ENCODE measurements at places on chromosomes 4 and X.

DNA sequence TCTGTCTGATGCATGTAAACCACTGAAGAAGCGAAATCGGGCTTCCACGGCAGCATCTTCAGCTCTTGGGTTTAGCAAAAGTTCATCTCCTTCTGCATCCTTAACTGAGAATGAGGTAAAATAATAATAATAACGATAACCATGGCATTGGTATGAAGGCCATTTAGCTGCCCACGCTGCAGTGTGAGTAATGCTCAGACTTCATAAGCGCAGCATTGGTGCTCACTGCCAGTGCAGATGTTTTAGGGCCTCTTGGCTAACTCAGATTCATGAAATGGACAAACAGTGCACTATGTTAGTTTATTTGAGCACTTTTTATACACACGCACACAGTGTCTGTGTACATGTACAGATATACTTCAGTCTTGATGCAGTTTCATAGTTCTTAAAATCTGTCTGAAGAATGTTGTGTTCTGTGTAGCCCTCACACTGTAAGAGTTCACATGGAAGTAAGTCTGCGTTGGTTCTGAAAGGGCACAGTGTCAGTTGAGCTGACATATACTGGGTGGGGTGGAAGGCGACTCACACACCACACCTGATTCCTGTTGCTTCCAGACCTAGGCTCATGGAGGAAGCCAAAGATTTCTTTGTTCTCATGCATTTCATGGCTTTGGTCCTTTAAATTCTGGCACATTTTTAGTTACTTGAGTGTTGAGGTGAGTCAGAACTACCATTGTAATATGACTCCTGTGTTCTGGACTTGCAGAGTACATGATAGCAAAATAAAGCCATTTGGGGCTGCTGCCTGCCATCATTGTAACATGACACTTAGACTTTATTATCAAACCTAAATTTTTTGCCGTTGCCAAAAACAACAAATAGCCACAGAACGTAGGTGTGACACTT is 68.7 kb downstream of the NSD2 start:
- peak; percentile 58 for DNase-seq

DNA sequence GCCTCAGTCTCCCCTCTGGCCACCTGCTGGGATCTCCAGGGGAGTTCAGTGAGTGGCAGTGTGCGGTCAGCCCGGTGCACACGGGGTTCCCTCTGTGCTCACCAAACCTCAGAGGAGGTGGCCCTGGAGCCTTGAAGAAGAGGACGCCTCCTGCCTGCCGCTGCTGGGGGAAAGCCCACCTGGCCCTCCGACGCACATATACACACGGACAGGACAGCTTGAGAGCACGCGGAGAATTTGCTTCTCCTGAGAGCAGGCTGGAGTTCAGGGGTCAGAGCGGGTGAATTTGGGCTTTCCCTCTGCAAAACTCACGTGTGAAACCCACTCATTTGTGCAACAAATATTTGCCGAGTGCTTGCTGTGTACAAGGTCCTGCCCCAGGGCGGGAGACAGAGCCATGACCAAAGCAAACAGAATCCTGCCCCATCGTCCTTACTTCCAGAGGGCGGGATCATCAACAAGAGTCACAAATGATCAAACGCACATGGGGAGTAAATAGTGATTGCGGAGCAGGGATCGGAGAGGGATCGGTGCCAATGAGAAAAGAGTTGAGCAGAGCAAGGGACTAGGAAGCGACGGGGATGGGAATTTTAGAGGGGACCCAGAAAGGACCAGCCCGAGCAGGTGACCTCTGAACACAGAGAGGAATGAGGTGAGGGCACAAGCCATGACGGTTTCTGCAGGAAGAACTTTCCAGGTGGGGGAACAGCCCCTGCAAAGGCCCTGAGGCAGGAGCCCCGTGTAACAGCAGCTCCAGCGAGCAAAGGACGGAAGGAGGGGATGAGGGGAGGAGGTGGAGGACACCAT is 17.6 kb downstream of the BLOC1S4 start:
- no peak for DNase-seq

GRCh38 chr4:95732061-95732460 is 107.8 kb upstream of the PDHA2 start:
- no peak for DNase-seq

- DNase-seq = no peak
Observed at GRCh38 chr4:147039976-147040575, 94.4 kb upstream of the TTC29 start.

GRCh38 chrX:15507005-15507404 is 6.4 kb downstream of the BMX start:
- no peak for DNase-seq

DNA sequence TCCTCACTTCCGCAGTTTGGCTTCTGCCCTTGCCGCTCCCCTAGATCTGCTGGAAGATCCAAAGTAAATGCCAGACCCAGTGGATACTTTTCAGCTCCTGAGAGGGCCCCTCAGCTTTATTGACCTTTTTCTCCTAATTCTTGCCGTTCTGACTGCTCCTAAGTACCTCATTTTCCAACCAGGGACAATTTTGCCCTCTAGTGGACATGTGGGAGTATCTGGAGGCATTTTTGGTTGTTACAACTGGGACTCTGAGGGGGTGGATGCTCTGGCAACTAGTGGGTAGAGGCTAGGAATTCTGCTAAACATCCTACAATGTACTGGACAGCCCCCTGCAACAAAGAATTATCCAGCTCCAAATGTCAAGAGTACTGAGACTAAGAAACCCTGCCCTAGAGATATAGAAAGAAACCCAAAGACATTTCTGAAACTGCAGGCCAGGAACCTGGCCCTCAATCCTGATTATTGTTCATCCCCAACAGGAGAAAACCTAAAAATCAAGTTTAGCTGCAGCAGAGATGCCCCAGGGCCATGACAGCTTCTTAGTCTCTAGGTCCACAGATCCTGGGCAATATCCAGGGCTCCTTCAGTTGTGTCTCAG is 3.4 kb downstream of the TEX13B start:
- peak; percentile 3 for DNase-seq

DNA sequence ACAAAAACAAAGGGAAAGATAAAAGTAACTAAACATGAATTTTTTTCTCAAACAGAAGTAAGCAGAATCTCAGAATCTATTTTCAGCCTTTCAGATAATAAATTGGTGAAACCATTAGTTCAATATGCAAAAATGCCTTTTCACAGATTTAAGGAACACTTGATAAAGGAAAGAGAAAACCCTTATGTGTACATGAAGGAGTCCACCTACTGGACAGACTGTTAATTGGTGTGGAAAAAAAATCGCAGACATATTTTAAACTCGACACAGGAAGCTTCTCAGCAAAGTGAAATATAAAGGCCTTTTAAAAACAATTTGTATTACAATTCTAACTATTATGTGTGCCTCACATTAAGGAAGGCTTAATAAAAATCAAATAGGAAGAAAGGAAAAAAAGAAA is 22.3 kb downstream of the COX7B2 start:
- no peak for DNase-seq

- DNase-seq = no peak
Observed at GRCh38 chr4:139176302-139177048, 543 bp downstream of the ELF2 start.

DNA sequence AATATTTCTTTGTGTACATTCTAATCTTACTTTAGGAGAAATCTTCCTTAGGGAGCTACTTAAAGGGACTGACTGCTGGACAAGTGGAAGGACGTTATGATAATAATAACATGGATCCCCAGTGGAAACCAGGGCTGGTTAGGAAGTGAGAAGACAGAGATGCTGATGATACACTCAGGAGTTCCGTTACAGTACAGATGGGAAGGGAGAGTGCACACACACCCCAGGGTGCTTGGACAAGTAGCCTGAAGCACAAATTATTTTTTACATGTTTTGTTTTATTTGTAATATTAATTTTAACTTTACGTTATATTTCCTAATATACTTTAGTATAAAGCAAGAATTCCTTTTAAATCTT is 84.1 kb downstream of the BMPR1B start:
- no peak for DNase-seq

- DNase-seq = no peak
Observed at GRCh38 chr4:16192631-16193518, 33.4 kb downstream of the TAPT1 start.

- no peak for DNase-seq
Observed at GRCh38 chr4:11954093-11954492, 525.4 kb upstream of the HS3ST1 start.

GRCh38 chr4:150896497-150896896 is 118.6 kb downstream of the LRBA start:
- DNase-seq = no peak

GRCh38 chrX:48896611-48897011 is 957 bp downstream of the TIMM17B start:
- DNase-seq = no peak

GRCh38 chr4:89352541-89352940 is 44.9 kb upstream of the GPRIN3 start:
- DNase-seq = no peak

DNA sequence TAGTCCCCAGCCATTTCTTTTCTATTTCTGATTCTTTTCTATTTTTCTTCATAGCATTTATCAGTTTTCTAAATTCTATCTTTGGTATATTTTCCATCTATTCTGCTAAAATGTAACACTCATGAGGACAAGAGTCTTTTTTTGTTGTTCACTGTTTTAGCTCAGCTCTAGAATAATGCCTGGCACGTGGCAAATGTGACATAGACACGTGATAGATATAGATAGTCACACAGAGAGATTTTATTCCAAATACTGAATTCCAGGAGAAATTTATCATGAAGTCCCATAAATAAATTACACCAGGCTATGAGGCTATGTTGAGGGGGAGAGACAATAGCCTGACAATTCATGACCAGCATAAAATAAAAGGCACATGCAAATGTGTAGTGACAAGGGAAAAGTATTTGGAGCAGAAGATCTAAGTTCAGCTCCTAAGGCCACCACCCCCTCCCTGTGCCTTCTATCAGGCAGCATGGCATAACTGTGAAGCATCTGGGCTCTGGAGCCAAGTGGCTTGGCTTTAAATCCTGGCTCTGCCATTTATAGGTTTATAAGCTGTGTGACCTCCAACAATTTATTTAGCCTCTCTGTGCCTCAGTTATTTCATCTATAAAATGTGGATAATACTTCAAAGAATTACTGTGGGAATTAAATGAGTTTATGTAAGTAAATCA is 25.7 kb upstream of the PPARGC1A start:
- no peak for DNase-seq

GRCh38 chr4:80990851-80991250 is 39.7 kb upstream of the BMP3 start:
- no peak for DNase-seq

- no peak for DNase-seq
Observed at GRCh38 chrX:13050151-13050550, 5.7 kb upstream of the FAM9C start.

Measured in fibroblast of skin of left quadriceps (primary cell).